GM12891 (cell line): ENCODE measurements at places on chromosomes 6 and 20.

DNA sequence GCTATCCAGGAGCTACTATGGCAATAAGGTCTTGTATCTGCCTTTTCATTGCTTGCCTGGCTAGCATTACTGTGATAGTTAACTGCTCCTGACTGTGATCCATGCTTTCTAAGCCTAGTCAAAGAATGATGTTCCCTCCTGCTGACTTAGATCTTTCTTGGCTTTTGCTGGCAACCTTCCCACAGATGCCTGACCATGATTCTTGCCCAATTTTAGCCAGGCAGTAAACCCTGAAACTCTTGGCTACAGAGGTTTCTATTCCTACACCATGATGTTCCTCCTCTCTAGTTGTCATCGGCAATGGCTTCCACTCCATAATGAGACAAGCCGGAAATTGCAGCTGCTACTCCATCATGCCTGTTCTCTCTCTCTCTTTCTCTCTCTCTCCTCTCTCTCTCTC lies 238.1 kb downstream of the HAO1 start:
- no peak for DNase-seq

GRCh38 chr6:14728396-14729024 lies 517.4 kb upstream of the JARID2 start:
- no peak for DNase-seq

DNA sequence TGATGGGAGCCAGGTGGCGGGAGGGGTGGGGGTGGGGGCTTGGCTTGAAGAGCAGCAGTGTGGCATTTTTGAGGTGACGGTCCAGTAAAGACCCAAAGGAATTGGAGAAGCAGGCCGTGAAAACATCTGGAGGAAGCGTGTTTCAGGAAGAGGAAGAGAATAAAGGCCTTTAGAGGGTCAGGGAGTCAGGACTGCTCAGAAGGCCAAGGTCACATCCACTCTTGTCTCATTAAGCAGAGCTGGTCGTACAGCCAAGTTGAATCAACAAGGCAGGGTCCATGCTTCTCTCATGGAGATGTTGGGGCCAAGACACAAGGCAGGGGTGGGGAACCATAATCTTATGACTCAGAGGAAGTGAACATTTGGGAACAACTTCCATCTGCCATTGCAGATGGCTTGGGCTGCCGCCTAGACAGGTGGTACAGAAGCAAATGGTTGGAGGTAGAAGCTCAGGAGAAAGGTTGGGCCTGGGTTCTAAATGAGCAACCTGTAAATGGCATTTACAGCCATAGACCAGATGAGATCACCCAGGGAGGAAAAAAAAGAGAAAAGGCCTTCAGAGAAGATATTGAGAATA lies 179.6 kb downstream of the TTLL2 start:
- DNase-seq, result no peak

DNA sequence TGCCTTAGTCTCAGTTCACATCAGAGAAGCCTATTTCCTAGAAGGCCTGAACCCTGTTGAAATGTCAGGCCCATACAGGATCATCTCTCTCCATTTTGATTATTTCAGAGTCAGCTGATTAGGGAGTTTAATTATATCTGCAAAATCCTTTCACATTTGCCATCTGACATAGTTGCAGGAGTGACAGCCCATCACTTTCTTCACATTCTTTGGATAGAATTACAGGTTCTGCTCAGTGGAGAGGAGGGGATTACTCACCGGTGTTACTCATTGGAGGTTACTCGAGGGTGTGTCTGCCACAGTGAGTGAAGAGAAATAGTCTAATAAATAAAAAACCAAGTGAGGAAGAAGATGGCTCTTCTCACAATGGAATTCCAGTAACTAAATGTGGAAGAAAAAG lies 216.8 kb downstream of the TMEM242 start:
- no peak for DNase-seq

DNA sequence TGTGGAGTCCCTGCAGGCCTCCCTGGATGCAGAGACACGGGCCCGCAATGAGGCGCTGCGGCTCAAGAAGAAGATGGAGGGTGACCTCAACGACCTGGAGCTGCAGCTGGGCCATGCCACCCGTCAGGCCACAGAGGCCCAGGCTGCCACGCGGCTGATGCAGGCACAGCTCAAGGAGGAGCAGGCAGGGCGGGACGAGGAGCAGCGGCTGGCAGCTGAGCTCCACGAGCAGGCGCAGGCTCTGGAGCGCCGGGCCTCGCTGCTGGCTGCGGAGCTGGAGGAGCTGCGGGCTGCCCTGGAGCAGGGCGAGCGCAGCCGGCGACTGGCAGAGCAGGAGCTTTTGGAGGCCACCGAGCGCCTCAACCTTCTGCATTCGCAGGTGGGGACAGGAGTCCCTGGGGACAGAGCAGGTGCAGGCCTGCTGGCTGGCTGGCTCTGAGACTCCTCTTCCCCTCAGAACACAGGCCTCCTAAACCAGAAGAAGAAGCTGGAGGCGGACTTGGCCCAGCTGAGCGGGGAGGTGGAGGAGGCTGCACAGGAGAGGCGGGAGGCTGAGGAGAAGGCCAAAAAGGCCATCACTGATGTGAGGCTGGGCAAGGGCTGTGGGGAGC lies 44.7 kb downstream of the MYH7B start:
- no peak for DNase-seq
